ENCODE measurements at places on chromosomes 6 and 20. TPM values are rescaled to one million over a fixed set of nuclear protein-coding genes. Genes with fewer than 3 reads are reported as not detected.

SLC13A3 gene
- 2.1 TPM for total RNA-seq

DNA sequence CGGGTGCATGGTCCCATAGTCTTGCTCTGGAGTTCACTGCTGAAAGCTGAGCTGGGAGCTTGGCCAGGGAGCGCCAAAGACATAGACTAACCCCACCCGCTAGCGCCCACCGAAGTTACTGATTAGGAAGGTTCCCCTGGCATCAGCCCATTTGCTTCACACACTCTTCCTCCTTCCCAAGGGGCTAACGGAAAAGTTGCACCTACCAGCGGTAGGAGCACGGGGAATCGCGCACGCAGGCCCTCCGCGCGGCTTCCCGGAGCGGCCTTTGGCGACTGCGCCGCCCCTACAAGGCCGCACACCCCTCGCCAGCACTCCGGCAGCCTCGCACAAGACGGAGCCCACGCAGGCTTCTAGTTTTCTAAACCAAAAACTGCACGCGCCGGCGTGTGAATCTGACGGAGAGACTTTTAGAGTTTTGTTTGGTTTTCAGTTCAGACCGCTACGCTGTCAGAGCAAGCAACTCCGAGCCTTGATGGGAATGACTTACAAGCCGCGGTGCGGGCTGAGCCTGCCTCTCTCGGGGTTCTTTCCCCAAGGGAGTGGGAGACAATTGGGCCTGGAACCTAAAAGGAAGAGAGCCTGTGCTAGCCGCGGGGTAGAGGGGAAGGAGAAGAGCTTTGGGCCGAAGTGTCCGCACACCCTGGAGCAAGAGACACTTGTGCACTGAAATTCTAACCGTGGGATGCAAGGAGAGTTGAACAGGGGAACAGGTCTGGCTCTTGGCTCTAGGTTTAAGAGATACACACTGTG lies 891 bp upstream of the POU3F2 start:
- peak overlapping the region; percentile 51 for H3K27ac ChIP-seq
- peaks cover 82% of the 10 kb centered on the region for H3K27me3 ChIP-seq
- H3K4me3 ChIP-seq: peak overlapping the region; percentile 84
- H3K4me1 ChIP-seq: peaks cover 37% of the 10 kb centered on the region
- no peaks in the 10 kb centered on the region for H3K36me3 ChIP-seq
- DNase-seq: no peak

DNA sequence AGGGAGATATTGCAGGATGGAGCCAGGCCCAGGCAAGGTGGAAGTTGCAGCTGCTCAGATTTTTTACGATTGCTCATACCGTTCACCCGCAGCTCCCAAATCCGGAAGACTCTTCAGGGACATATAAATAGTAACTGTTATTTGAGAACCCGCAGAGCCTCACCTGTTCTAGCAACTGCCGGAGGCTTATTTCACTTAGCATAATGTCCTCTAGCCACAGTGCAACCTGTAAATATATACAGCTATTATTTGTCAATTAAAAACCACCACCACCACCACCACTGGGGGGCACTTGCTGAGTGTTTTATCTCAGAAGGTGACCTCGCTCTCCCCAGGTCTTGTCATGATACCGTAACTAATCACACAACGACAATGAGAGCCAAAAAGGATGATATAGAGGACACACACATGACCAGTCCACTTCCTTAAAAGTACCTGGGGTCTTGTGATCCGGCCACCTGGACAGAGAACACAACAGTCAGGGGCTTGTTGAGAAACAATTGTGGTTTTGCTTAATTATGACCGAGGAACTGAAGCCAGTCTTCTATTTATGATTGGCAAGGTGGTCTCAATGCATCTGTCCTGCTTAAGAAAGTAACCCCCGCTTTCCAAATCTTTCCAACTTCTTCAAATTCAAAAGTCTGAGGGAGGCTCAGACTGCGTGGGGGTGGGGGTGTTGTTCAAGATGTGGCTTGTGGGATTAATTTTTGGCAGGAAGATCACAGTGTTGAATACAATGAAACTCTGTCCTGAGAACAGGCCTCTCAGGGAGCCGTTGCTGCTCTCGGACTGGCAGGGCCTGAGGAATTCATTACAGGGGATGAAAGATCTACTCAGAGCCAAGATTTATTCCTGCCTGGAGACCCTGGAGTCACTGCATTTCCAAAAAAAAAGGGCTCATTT lies 107.7 kb upstream of the PRND start:
- H3K27ac ChIP-seq: no peak overlapping the region
- DNase-seq: no peak
- H3K27me3 ChIP-seq: peaks cover 35% of the 10 kb centered on the region
- no peaks in the 10 kb centered on the region for H3K36me3 ChIP-seq

GRCh38 chr6:109477184-109477583 lies 5.8 kb downstream of the ZBTB24 start:
- no peaks in the 10 kb centered on the region for H3K27me3 ChIP-seq
- peaks cover 36% of the 10 kb centered on the region for H3K4me1 ChIP-seq
- DNase-seq: no peak
- peaks cover 54% of the 10 kb centered on the region for H3K36me3 ChIP-seq
- H3K27ac ChIP-seq: no peak overlapping the region
- no peak overlapping the region for H3K4me3 ChIP-seq

SRMS gene
- total RNA-seq: not detected

DNA sequence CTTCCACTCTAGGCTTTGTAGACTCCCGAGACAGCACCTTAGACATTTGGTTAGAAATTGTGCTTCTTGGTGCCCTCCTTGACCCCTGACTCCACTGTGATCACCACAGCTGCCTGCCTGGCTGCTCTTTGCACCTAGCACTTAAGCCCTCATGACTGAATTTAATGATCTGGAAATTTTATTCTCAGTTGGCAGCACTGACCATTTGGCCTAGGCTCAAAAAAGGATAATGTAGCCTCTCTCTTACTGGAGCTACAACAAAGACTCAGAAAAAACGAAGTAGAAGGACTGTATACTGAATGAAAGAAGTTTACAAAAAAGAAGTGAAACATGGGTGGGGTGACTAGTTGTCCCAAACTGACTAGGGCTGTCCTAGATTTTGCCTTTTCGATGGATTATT lies 11.3 kb upstream of the ABRACL start:
- H3K36me3 ChIP-seq: no peaks in the 10 kb centered on the region
- no peaks in the 10 kb centered on the region for H3K4me1 ChIP-seq
- no peak for DNase-seq
- H3K27ac ChIP-seq: no peak overlapping the region
- H3K27me3 ChIP-seq: peaks cover 7% of the 10 kb centered on the region

KIF25 gene
- total RNA-seq: not detected

SOX12 gene
- 30.8 TPM for total RNA-seq

DNA sequence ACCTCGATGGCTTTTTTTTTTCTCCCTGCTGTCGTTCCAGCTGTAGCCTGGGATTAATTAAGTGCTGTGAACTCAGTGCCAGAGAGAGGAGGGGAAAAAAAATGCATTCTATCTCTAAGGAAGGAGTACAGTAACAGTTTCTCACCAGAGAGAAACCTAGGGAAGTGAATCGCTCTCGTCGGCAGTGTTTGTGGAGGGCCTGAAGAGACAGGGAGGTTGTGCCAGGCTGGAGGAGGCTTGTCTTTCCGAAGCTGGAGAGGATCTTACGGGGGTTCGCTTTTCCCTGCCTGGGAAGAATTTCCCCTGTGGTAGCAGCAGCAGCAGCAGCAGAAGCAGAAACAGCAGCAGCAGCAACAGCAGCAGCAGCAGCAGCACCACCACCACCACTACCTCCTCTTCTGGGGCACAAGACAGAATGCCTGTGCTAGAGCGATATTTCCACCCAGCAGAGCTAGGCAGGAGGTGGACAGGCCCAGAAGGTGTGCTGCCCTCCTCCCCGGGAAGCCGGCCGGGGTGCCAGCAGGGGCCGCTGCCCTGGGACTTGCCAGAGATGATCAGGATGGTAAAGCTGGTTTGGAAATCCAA lies 186.5 kb downstream of the PDE7B start:
- peaks cover 57% of the 10 kb centered on the region for H3K4me1 ChIP-seq
- no peak for DNase-seq
- H3K36me3 ChIP-seq: no peaks in the 10 kb centered on the region
- H3K4me3 ChIP-seq: peak overlapping the region; percentile 69
- H3K27ac ChIP-seq: peak overlapping the region; percentile 87
- no peaks in the 10 kb centered on the region for H3K27me3 ChIP-seq

- peak overlapping the region; percentile 82 for H3K4me3 ChIP-seq
- no peak for DNase-seq
- H3K4me1 ChIP-seq: peaks cover 7% of the 10 kb centered on the region
- peaks cover 15% of the 10 kb centered on the region for H3K27me3 ChIP-seq
- no peaks in the 10 kb centered on the region for H3K36me3 ChIP-seq
These were observed 670 bp upstream of the PARD6B start for GRCh38 chr20:50730765-50731054.

SSTR4 gene
- total RNA-seq: not detected

DNA sequence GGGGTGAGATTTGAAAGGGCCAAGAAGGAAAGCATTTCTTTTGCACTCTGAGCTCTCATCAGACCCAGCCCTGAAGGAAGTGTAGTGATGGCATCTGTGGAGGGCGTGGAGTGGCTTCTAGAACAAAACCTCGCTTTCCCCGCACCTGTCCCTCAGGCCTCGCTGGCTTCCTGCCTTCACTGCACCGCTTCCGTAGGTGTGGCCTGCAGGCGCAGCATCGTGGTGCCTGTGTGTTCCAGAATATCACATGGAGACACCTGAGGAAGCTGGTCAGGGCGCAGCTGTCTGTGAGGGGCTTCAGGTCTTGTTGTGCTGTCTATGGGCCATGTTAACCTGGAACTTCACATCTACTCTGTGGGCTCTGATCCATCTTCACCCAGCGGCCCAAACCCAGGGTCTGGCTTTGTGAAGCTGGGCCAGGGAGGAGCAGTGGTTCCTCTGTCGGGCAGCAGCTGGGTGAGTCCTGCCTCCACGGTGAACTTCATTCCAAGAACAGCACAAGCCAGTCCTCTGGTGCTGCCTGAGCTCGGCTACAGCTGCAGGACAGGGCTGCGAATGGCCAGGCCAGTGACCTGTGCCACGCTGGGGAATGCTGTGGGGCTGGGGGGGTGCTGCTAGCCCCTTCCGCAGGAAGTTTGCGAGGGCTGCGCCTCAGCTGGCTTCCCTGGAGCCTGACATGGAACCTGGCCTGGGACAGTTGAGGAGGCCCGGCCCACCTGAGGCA lies 40.9 kb downstream of the DSTN start:
- H3K36me3 ChIP-seq: peaks cover 23% of the 10 kb centered on the region
- no peaks in the 10 kb centered on the region for H3K27me3 ChIP-seq
- no peak for DNase-seq
- H3K4me1 ChIP-seq: peaks cover 57% of the 10 kb centered on the region

GRCh38 chr6:168536665-168537539 lies 95.9 kb downstream of the SMOC2 start:
- no peak overlapping the region for H3K27ac ChIP-seq
- peak; percentile 79 for DNase-seq
- H3K27me3 ChIP-seq: peaks cover 3% of the 10 kb centered on the region

DNA sequence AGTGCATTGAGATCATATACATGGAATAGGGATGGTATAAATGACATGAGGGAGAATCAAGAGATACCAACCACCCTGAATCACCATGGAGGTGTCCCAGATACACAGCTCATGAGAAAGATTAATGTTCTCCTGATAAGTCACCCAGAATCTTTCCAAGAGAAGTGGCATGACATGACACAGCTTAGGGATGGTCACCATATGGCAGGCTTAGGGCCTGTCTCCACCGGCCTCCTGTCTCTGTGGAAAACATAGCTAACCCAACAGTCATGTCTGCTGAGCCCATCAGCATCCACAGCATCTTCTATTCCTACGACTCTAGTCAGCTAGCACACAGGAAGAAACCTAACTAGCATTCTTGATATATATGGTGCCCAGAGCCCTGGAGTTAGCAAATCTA lies 133.3 kb downstream of the IPCEF1 start:
- no peaks in the 10 kb centered on the region for H3K36me3 ChIP-seq
- H3K4me1 ChIP-seq: peaks cover 6% of the 10 kb centered on the region
- H3K27ac ChIP-seq: no peak overlapping the region
- H3K4me3 ChIP-seq: no peak overlapping the region
- no peak for DNase-seq

GRCh38 chr20:20806121-20807095 lies 94.0 kb upstream of the RALGAPA2 start:
- H3K36me3 ChIP-seq: no peaks in the 10 kb centered on the region
- H3K4me3 ChIP-seq: no peak overlapping the region
- no peaks in the 10 kb centered on the region for H3K4me1 ChIP-seq
- H3K27ac ChIP-seq: no peak overlapping the region
- no peak for DNase-seq

- no peak overlapping the region for H3K27ac ChIP-seq
- H3K36me3 ChIP-seq: peaks cover 8% of the 10 kb centered on the region
- DNase-seq: no peak
- H3K27me3 ChIP-seq: no peaks in the 10 kb centered on the region
- H3K4me3 ChIP-seq: no peak overlapping the region
These were observed 18.3 kb upstream of the NHSL1 start for GRCh38 chr6:138517635-138518034.

DNA sequence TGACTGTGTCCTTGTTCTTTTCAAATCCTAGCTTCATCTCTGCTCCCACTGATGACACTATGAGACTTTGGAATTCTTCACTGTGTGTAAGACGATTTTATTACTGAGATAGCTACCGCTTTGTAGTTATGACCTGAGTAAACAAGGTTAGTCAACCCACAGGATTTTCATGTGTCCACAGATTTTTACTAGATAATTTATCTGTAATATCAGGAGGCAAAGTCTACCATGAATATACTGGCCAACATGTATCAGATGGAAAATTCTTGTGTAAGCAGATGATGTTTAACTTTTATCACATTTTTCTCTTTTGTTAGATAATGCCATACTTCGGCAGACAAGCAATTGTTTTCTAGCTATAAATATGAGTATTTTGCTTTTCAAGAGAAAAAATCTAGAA lies 119.8 kb downstream of the SGK1 start:
- H3K36me3 ChIP-seq: no peaks in the 10 kb centered on the region
- H3K27ac ChIP-seq: no peak overlapping the region
- H3K4me3 ChIP-seq: no peak overlapping the region
- no peak for DNase-seq
- H3K4me1 ChIP-seq: peaks cover 8% of the 10 kb centered on the region

GRCh38 chr6:35451354-35452182 lies 570 bp upstream of the FANCE start:
- H3K4me3 ChIP-seq: peak overlapping the region; percentile 79
- H3K27me3 ChIP-seq: no peaks in the 10 kb centered on the region
- DNase-seq: no peak
- H3K27ac ChIP-seq: peak overlapping the region; percentile 3
- H3K4me1 ChIP-seq: peaks cover 34% of the 10 kb centered on the region

FOXC1 gene
- 106 TPM for total RNA-seq
